ENCODE measurements at places on chromosomes 4 and X.

DNA sequence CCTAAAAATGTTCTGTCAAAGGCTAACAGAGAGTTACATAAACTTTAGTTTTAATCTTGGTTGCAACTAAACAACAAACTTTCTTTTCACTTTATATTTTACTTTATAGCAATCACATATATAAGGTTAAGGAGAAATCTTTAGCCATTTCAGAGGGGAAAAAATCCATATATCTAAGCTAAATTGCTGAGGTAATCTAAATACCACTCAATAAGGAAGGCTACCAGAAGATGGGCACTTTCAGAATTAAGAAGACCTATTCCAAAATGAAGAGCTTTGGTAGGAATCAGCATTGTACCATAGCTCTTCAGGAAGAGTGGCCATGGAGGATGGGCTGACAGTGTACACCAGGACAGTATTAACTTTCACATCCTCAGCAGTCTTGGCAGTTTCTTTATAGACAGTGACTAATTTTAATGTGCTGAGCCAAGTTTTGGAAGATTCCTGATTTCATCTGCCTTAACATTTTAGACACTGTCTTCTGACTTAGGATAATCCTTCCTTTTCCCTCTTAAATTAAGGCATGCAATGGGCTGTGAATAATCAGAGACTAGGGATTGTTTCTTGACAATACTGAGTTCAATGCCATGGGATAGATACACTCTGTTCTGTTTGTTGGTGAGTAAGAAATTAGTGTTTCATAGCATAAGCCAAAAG, 7.1 kb downstream of the FAT4 start:
- DNase-seq: no peak

GRCh38 chrX:81489987-81490386, 288.1 kb downstream of the SH3BGRL start:
- DNase-seq: no peak

- no peak for DNase-seq
Measured at GRCh38 chrX:151899622-151900021, 13.1 kb upstream of the MAGEA4 start.

GRCh38 chr4:147594107-147594506, 23.1 kb upstream of the TMEM184C start:
- no peak for DNase-seq

DNA sequence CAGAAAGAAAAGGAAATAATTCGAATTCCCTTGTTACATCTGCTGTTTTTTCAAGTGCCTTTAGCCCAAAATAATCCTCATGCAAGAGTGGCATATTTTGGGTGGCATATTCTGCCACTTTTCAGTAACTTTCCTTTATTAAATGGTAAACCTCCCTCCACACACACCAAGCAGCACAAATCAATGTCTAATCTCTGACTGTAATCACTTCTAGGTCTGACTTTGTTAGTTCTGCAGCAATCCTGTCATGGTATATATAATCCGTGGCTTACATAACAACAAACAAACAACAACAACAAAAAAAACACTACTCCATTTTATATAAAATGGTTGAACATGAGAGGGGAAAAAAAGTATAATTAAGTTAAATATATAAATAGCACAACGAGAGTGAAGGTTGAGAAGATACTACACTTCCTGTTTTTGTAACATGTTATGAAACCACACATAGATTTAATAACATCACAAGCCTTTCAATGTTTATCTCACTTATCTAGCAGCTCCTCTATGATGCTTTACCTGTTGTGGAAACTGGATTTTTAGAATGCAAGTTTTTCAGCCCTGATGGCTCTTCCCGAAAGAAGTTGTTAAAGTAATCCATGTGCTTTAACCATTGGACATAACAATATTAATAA, 715.4 kb downstream of the GRXCR1 start:
- no peak for DNase-seq

GRCh38 chr4:17194586-17194985, 296.1 kb upstream of the LDB2 start:
- no peak for DNase-seq

DNA sequence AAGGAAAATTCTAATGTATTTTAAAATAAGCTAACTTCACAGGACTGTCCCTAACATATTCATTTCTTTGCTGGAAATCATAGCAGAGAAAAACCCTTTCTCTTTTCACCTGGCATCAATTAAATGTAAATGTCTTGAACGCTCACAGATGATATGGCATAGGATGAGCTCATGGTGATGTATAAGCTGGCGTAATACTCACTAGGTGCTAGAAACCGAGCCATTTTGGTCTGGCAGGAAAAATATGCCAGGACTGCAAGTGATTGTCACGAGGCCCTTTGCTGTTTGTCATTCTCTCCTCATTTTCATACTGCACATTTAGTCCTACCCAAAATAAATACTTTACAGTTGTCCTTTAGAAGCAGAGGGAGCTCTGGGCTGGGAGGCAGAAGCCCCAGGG, 222.7 kb upstream of the LNX1 start:
- DNase-seq: no peak

GRCh38 chr4:73831569-73831968, 4.9 kb upstream of the CXCL6 start:
- DNase-seq: no peak

DNA sequence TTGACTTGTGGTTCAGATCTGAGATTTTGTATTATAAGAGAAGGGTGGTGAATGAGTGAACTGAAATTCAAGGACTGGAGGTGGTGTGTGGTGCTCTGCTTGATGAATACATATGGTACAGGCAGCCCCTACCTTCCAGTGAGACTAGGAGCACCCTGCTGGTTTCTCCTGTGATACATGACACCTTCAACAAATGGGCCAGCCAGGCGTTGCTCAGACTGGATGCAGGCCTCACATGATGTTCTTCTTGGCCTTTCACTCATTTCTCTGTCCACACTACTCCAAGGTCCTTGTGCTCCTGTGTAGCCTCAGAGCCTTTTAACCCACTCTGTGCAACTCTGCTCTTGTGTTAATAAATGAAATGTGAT, 67.2 kb downstream of the FNIP2 start:
- no peak for DNase-seq

DNA sequence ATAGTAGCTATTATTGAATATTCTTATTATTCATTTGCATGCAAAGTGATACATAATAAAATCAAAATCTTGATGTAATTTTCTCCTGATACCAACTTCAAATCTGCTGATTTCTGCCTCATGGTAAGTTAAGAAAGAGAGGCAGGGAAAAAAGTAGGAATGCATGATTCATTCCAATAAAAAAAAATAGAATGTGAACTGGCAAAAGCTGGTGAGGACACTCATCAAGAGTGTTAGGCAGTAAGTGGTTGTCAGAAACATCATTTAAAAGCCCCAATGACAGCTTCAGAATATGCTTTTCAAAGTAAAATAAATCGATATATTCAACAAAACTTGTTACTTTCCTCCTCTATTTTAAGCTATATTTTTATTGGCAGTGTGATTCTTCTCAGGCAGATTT, 979.1 kb downstream of the TECRL start:
- DNase-seq: no peak

- no peak for DNase-seq
Measured at GRCh38 chrX:41671082-41671481, 17.7 kb upstream of the GPR34 start.

DNA sequence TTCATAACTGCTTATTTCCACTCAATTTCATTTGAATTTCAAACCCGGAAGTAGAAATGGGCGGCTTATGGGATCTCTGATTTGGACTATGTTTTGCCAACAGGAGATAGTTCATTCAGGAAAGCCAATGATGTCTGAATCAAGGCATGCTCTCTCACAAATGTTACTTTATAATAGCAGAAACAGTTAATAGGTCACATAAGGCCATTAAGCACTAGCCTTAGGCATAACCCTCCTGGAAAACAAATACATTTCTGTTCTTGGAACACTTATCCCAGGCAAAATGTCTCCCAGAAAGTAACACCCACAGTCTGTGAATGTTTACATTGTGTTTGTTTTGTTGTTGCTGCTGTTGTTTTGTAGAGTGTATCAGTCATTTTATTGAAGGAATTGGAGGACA, 1347.2 kb upstream of the PCDH7 start:
- DNase-seq: no peak

DNA sequence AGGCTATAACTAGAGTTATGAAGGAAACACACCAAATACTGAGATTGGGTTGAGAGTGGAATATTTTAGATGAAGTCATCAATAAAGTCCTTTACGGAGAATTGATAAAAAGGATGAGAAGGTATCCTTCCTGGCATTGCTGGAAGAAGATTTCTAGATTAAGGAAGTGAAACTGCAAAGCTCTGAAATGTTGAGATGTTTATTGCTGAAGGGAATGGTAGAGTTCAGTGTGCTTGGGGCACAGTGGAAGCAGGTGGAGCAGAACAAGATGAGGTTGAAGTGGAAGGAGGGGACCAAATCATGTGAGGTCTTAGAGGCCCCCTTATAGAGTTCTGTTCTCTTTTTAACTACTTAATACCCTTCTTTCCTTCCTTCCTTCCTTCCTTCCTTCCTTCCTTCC, 848.5 kb downstream of the RAB28 start:
- no peak for DNase-seq

GRCh38 chr4:71828470-71828869, 44.6 kb upstream of the GC start:
- no peak for DNase-seq

GRCh38 chr4:180617196-180617595, 1626.0 kb upstream of the TENM3 start:
- DNase-seq: no peak

- DNase-seq: no peak
Measured at GRCh38 chr4:89703829-89704590, 133.0 kb downstream of the SNCA start.

DNA sequence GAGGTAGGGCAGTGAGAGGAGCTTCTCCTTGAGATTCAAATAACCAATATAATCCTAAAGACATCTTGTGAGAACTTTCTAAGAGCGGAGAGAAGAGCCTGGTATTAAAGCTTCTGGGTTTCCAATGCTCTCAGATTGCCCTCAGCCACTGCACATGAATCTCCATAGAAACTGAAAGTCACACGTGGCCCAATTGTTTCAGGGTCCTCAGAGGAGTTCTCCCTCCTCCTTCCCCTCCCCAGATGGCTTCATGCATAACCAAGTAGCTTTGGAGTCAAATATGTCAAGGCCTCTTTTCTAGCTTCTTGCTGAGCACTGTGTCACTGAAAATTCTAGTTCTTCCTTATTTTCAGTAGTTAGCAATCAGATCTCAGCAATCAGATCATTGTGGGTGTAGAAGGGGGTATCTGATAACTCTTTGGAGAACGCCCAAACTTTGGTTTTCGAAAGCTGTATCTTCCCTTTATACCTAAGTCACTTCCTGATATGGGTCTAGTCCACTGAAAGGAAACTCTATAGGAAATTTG, 2.2 kb downstream of the BTK start:
- DNase-seq: no peak

GRCh38 chr4:136829280-136829679, 703.0 kb downstream of the PCDH18 start:
- no peak for DNase-seq
